ENCODE measurements at places on chromosomes 12 and 14.

GRCh38 chr12:19402743-19403431 lies 36.4 kb upstream of the AEBP2 start:
- DNase-seq, result no peak

DNA sequence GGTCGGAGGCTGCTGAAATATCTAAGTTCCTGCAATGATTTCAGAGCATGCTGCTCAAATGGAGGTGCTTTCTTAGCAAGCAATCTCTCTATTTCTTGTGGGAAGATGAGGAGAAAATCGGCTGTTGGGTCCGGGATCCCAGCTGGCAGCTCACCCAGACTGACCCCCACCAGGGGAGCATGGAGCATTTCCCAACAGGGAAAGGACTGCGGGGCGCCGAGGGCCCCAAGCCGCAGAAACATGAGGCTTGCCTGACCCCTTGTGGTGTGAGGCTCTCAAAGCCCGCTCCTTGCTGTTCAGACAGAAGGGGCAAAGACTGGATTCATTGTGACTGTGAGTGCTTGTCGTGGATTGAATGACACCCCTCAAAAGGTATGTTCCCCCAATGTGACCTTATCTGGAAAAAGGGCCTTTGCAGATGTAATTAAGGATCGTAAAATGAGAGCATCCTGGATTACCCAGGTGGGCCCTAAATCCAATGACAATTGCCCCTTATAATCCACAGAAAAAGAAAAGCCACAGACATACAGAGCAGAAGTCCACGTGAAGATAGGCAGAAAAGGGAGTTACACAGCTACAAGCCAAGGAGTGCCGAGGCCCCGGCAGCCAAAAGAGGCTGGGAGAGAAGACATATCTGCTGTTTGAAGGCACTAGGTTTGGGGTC lies 116.3 kb upstream of the VASH1 start:
- no peak for DNase-seq

GRCh38 chr12:59056966-59057365 lies 136.7 kb upstream of the LRIG3 start:
- no peak for DNase-seq

- peak; percentile 89 for DNase-seq
Observed at GRCh38 chr14:69354383-69355153, 43.5 kb downstream of the ERH start.

GRCh38 chr14:21300892-21301291 lies 21.0 kb downstream of the RPGRIP1 start:
- DNase-seq, result peak; percentile 15

- no peak for DNase-seq
Observed at GRCh38 chr12:113089839-113090238, 33.3 kb downstream of the DTX1 start.

- no peak for DNase-seq
Observed at GRCh38 chr12:90839346-90839745, 115.6 kb downstream of the CCER1 start.

- no peak for DNase-seq
Observed at GRCh38 chr14:78405079-78405856, 235.1 kb downstream of the NRXN3 start.

GRCh38 chr12:89745286-89745685 lies 36.6 kb upstream of the ATP2B1 start:
- no peak for DNase-seq

DNA sequence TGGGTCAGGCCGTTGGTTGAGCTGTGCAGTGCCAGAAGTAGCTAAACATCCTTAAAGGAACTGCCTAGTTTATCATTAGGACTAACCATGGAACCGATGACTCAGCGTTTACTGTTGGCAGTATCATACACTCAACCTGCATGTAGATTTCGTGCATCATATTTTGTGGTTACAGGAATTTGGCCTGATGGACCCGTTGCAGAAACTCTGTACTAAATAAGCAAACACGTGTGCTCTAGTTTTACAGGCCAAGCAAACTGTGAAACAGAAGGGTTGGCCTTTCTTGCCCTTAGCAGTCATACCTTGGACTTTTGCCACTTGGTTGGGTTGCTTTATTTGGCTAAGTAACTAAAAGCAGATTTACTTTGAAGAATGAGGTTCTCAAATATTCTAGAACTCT lies 35.6 kb downstream of the DGLUCY start:
- no peak for DNase-seq

GRCh38 chr12:91871751-91872150 lies 273.9 kb downstream of the BTG1 start:
- DNase-seq, result no peak

DNA sequence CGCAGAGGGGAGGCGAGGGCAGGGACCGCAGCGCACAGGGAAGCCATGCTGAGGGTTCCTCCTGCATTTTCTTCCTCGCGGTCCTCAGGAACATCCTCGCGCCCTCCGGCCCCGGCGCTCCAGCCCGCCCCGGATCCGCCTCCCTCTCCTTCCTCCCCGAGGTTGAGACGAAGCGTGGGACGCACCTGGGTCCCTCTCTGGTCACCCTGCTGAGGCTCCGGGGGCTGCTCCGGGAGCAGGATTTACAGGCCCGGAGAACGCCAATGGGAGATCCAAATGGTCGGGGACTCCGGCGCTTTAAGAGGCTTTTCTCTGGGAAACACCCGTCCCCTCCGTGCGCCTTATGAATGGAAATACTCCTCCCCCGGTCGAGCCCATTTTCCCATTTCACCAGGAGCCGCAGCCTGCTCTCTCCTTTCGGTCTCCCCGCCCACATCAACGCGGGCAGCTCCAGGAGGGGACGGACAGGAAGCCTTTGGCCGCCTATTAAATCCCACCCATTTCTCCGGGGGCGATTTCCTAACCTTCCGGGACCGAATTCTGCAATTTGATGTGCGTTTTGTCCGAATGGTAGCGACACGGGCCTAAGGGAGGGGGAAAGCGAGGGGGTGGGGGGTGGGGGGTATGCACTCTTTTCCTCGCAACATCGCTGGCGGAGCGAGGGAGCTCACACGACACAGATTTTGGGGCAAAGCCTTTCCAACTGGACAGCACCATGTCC lies at the start of gene UNC79:
TSS of gene UNC79 (plus strand) at position 625 of the 721 bp plus-strand sequence. CDS start at position 716, 91 bp downstream.
- DNase-seq, result no peak

- peak; percentile 32 for DNase-seq
Observed at GRCh38 chr14:102591372-102591943, 991 bp upstream of the RCOR1 start.

All from CD4-positive, CD25-positive, alpha-beta regulatory T cell (primary cell).